ENCODE measurements at places on chromosomes 7 and 10.

- DNase-seq: no peak
These were observed 71.2 kb downstream of the DNMBP start for GRCh38 chr10:99938563-99938962.

DNA sequence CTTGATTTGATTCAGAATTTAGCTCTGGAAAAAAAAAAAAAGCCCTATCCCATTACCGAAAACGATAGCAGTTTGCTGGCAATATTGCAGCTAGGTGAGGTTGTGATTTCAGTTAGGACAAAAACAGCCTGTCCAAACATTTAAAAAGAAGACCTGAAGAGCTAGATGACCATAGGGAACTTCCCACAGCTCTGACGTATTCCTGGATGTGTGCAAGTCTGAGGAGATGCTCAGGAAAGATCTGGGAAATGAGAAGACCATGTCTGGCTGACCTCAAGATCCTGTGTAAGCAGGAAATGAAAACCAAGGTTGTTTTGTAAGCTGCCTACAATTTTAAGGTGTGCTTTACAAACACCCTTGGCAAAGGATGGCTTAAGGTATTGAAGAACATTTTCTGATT is 88.7 kb downstream of the RAMP3 start:
- no peak for DNase-seq

DNA sequence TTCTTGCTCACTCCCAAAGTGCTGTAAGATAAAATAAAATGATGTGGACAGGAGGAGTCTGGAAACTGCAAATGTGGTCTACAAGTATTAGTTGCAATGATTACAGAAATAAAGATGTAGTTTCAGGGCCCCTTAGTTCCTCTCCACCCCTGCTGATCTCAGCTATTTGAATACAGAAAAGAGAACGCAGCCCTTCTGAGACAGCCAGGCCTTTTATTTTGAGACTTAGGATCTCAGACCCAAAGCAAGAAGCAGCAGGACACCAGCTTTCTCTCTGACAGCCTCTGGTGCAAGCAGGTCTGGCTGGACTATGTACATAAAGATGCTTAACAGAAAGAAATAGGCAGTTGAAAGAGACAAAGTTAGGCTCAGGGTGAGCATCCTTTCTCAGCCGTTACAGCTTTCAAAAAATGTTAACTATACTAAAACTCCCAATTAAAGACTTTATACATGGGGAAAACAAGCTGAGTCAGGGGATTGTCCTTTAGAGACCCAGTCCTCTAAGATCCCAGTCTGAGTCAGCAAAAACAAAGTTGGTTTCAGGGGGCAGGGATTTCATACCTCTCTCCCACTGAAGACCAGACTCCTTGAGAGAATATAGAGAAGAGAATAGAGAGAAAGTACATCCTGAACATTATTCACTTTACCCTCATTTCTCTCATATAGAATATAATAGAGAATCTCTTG is 220.4 kb downstream of the TMEM178B start:
- no peak for DNase-seq

GRCh38 chr10:129759214-129760002 is 204.7 kb downstream of the EBF3 start:
- DNase-seq: no peak

DNA sequence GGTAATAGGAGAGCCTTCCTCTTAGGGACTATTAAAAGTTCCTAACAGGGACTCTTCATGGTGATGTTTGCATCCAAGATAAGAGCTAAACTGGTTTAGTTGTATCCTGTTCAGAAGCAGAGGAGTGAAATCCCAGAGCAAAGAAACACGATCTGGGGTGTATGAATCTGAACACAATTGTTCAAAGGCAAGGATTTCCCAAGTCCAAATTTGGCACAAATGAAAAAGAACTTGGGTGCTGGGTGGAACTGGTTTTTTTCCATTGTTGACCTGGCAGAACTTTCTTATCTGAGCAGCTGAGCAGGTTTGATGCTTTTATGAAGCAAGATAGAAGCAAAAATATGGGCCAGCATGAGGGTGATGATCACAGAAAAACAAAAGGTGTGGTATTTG is 6.0 kb downstream of the AGFG2 start:
- no peak for DNase-seq

DNA sequence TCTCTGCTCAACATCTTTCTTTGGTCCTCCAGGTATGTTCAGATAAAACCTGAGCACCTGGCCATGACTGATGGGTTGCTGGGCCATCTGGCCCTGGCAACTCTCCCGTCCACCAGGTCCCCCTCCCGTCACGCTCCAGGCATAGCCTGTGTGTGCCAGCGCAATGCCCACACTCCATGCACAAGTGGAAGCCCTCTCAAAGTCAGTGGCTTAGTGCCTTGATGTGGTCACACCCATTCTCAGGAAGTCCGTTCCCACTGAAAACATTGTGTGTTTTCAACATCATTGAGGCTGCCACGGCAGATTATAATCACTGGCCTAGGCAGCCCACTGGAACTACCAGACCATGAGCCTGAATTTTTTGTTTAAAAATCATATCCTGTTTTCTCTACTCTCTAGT is 170.6 kb upstream of the LANCL2 start:
- no peak for DNase-seq

- DNase-seq: no peak
These were observed 616.9 kb downstream of the PTPRN2 start for GRCh38 chr7:157970744-157971143.

- no peak for DNase-seq
These were observed 37.2 kb downstream of the ERLIN1 start for GRCh38 chr10:100148353-100149211.

GRCh38 chr7:134420424-134421125 is 38.3 kb downstream of the AKR1B1 start:
- DNase-seq: peak; percentile 83

- DNase-seq: peak; percentile 38
These were observed 7.4 kb downstream of the IGF2BP3 start for GRCh38 chr7:23462846-23463245.

DNA sequence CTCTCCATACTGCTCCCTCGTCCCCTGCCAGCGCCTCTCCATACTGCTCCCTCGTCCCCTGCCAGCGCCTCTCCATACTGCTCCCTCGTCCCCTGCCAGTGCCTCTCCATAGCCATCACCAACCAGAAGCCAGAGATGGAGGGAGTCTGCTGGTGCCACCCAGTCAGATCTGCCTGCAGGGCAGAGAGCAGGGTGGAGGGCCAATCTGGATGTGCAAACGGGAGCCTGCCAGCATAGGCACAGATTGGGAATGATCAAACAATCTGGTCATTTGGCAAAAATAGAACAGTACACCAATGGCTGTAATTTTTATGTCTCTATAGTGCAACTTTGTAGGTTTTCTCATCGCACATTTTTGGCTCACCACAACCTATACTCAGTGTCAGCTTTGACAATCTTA is 76.9 kb upstream of the LRRC4 start:
- no peak for DNase-seq

All from AG08396 (cell line).